ENCODE measurements at places on chromosomes 5 and 9.

DNA sequence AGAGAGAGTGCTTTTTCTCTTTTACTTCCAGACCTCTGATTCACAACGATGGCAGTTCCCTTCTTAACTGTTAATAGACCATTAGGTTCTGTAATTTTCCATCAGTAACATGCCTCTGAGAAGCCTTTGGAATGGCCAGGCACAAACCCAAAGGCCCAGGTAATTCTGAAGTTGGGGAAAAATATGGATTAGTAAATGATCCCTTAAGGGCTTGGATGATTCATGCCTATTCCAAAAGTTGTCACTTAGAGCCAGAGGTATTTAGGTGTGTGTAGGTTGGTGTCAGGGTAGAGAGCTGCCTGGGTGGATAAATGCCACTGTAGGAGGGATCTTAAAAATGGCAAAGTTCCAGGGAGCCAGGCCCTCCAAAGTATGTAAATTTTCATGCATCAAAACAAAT is 228.8 kb downstream of the PLK2 start:
- no peak for DNase-seq

GRCh38 chr5:80961376-80962281 is 1.5 kb downstream of the RASGRF2 start:
- peak; percentile 57 for DNase-seq

DNA sequence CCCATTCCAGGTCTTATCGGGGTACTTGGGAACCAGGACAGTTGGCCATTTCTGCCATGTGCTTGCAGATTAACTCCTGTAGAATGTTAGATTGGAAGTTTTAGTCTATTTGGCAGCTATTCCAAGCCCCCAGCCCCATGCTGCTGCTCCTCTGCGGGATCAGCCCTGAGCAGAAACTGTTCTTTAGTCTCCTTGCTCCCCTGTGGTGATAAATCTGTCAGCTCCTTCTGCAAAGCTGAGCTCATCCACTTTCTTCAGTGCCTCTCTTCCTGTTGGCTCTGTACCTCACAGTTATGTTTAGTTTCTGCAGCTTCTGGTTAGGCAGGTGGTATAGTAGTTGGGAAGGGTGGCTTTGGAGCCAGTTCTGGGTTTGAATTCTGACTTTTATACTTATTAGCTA is 170.4 kb downstream of the GRIA1 start:
- DNase-seq, result no peak

DNA sequence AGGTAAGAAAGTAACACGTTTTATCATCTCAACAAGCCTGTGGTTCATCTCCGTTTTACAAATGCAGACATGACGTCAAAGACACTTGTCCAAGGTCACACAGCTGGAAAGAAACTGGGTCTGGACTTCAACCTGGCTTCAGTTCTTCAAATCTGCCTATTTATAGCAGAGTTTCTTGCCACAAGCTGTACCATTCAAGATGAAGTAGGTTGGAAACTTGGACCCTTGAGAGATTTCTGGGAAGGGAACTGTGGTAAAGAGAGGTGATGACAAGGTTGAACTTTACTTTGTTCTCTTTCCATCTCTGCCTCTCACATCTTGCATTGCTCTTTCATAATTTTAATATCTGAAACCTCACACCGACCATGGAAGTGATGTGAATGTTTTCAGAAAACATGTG is 29.9 kb upstream of the DENND1A start:
- no peak for DNase-seq

- DNase-seq, result no peak
Measured at GRCh38 chr5:113760486-113760885, 247.0 kb downstream of the YTHDC2 start.

DNA sequence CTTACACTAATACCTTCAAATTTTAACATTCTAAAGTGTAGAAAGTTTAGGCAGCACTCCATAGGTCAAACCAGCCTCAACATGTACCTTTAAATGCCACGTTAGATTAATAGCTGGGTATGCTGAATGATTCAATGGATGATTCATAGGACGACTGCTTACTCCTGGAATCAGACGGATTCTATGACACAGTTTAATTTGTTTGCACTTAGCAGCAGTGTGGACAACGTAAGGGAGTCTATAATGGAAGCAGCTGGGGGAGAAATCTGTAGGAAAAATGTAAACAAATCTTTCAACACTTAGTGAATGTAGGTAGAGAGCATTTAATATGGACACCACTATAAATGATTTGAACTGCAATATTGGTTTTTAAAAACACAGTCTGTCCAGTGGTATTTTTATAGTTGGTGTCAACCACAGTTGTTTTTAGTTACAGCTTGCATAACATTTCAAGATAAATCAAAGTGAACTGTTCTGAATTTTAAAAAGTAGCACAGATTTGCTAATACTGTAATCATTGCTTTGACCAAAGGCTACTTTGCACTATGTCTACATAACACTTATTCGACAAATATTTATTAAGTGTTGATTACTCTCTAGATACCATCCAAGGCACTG is 701.5 kb upstream of the MEF2C start:
- no peak for DNase-seq

- DNase-seq, result no peak
Measured at GRCh38 chr5:152306386-152306785, 98.7 kb downstream of the NMUR2 start.

DNA sequence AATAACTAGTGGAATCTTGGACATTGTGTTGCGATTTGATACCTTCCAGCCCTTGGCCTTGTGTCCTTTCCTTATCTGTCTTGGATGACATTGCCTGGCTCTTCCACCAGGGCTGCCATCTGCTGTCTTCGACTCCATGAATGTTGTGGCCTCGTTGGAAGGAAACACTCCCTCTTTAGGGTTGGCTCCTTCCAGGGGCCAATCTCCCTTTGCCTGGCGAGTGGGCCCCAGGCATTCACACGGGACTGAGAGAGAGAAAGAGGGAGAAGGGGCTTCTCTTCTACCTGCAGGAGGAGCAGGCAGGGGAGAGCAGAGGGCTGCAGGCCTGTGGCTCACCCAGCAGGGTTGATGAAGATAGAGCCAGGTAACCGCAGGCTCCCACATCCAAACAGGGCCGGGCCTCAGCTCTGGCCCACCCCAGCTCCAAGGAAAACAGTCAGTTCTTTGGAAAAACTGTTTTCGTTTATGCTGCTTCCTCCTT is 31.3 kb downstream of the FGF1 start:
- DNase-seq, result no peak

DNA sequence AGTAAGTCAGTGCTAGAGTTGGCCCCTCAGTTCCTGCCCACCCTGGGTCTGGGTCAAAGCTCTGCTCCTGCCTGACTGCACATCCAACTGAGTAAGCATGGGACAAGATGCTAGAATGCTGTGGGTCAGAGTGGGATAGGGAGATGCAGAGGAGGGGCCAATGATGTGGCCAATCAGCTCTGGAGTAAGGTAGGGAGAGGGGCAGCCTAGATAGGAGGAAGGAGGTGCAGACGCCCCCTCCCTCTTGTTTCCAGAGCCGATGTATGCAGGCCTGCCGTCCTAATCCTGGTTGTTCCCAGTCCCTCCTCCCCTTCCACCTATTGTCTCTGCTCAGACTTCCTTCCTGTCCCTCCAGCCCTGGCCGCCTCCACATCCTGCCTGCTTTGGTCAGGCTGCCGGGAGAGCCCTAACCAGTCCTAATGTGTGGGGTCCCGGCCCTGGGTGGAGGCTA is 1.3 kb downstream of the ARAP3 start:
- DNase-seq, result no peak

GRCh38 chr9:35180801-35181200 is 19.0 kb downstream of the UNC13B start:
- no peak for DNase-seq

GRCh38 chr5:4212981-4213819 is 617.6 kb downstream of the IRX1 start:
- DNase-seq, result no peak

DNA sequence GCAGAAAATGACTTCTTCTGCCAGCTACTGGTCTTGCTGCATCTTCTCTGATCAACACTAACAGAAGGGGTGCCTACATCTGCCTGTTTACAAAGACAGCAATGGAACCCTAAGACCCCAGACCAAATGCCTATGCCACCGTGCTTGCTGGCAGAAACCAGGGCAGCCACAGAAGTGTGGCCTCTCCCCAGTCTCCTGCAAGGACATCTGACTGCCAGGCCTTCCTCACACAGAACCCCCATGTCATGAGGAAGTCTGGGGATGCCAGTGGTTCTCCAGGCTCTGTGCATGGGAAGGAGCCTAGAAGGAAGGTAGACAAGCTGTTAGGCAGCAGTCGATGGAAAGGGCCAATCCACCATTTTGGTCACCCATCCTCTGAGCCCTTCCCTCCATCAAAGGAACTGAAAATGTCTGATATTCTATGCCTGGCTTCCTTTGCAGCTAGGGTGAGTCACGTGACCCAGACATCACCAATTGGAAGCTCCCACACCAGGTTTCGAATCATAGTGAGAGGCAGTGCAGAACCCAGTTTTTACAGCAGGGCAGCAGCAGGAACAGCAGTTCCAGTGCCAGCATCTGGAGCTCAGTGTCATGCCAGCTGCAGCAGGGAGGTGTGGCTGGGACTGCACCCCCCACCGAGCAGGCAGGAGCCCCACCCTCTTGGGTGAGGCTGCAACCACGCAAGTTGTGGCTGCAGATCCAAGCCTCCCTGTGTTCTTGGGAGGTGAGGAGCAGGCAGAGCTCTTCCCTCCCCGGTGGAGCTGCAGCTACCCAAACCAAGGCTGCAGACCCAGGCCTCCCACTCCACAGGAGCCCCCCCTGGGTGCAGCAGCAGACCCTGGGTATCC is 123.4 kb downstream of the OLFM1 start:
- no peak for DNase-seq

DNA sequence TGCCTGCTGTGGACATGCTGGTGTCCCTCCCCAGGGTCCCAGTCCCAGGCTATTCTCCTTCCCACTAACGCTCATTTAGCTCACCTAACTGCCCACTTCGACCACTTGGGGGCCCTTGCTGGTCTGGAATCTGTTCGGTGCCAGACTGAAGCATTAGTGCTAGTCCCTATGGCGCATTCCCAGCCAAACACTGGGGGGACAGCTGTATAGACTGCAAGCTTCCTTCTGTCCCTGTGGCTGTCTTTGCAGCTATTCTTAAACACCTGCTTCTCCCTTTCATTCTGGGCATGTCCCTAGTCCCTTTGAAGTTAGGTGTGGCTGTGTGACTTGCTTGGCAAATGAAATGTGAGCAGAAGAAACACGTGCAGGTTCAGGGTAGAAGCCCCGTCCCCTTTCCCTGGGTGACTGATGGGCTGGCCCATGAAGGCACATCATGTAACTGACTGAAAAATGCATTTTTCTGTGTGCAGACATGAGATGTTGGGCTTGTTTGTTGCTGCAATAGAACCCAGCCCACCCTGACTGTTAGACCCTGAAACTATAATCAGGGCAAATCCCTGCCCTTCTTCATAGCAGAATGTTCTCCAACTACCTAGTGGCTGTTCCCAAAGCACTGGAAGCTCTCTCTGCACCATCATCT is 134.4 kb downstream of the BARX1 start:
- no peak for DNase-seq

- no peak for DNase-seq
Measured at GRCh38 chr5:132184588-132184987, 43.1 kb downstream of the P4HA2 start.

DNA sequence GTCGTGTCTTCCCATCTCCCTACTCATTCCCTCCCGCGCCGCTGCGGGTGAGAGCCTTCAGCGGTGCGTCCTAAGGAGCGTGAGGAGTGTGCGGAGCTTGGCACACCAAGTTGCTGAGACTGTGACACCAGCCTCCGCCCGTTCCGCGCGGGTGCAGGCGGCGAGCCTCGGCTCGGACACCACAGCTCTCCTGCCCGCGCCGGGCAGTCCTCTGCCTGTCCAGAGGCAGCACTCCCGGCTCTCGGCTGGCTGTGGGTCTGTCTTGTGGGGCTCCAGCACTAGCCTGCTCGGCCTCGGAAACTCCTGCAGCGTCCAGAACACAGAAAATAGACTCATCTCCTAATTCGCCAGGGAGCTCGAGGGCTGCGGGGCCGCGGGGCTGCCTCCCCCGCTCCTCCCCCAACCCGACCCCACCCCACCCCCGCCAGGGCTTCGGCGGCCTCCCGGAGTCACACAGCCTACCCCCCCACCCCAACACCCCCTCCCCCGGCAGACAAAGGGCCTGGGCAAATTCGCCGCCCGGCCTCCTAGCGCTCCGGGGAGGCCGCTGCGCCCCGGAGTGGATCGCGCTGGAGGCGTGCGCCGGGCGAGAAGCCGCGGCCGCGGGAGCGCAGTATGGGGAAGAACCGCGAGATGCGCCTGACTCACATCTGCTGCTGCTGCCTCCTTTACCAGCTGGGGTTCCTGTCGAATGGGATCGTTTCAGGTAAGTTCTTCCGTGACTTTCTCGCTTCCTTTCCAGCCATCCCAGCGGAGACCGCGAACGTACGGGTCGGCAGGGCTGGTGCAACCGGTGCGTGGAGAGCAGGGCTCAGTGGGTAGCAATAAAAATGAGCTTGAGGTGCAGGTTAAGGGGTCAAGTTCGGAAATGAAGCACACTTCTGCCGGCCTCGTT is at the start of gene ADAMTS19:
ADAMTS19 (plus strand) TSS at position 522 of the 895 bp plus-strand sequence; CDS start at position 616, 94 bp downstream.
- DNase-seq, result no peak

- DNase-seq, result no peak
Measured at GRCh38 chr9:106697750-106698502, 165.0 kb upstream of the ZNF462 start.

Measured in CD4-positive, alpha-beta T cell treated with Interleukin-6 for 4 hours (primary cell).